Suprapubic skin (tissue), 4 donors: ENCODE measurements at places on chromosomes 7 and 10.

DNA sequence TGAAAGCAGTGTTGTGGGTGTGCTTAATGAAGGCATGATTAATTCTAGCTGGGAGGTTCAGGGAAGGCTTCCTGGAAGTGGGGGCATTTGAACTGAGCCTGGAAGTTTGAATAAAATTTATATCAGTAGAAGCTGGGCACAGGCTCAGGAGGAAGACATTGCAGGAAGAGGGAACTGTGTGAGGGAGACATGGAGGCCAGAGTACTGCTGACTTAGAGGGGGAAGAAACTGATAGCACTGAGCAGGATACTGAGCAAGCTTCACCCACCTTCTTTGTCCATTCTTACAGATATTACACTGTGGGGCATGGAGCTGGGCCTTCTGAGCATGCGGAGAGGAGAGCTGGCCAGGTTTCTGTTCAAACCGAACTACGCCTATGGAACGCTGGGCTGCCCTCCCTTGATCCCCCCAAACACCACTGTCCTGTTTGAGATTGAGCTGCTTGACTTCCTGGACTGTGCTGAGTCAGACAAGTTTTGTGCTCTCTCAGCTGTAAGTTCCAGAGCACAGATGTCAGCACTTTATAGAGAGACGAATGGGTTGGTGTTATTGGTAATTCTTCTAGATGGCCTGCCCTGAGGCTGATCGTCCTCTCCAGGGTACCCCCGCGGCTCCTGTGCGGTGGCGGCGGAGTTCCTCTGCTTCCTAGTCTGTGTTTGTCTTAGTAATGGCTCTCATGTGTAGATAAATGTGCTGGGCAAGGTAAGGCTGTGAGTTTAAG lies 2.1 kb downstream of the FKBP6 start:
- no peak for DNase-seq

DNA sequence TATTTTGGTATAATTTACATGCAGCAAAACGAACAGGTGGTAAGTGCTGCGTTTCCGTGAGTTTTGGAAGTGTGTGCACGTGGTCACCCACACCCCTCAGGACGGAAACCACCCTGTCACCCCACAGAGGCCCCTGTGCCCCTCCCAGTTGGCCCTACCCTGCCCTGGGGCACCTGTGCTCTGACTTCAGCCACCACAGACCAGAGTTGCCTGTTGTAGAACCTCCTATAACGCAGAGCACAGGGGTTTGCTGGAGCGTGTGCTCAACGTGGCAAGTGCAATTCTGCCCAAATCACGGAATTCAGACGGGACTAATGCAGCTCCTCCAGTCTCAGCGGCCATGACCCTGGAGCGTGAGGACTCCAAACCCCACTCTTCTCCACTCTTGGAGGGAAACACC lies 9.6 kb upstream of the CFAP46 start:
- DNase-seq: no peak

DNA sequence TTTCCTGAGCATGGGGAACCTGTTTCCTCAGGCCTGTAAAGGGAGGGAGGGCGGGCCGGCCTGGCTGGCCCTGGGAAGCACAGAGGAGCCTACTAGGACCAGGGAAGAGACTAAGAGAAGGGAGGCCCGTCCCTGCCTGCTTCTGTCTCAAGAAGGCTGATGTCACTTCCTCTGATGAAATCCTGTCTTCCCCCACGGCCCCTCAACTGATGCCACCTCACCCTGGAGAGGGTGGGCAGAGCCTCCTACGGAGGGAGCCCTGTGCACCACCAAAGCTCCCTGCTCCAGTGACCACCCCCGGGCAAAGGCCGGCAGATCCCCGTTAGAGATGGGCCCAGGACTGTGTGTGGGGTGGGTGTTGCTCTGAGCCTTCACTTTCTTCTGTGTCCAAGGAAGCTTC lies 1.0 kb upstream of the PILRA start:
- DNase-seq: no peak

DNA sequence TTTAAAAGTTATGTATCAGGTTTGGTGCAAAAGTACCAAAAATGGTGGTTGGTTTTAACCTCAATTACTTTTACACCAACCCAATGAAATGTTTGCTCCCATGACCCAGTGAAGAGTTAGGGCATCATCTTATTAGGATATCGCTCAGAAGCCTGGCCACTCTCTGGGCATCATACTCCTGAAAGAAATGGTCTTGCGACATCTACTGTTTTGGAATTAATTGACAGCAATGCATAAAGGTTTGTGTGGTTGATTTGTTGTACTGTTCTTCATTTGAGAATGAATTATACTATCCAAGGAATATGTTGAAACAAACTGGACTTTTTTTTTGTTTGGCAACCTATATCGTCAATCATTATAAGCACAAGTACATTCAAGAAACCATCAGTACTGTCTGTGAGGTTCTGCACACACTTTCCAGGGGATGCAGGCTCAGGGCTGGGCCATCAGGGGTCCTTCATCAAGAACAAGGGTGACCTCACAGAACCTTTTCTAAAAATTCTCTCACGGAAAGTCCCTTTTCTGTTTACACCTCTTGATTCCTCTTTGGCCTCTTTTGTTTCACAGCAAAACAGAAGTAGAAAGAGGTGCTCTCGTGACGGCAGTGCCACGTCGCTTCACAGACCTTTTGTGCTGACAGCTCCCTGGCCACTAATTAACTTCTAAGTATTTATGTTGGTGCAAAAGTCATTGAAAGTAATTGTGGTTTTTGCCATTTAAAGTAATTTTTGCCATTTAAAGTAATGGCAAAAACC lies 117.2 kb upstream of the KLF6 start:
- DNase-seq: no peak

DNA sequence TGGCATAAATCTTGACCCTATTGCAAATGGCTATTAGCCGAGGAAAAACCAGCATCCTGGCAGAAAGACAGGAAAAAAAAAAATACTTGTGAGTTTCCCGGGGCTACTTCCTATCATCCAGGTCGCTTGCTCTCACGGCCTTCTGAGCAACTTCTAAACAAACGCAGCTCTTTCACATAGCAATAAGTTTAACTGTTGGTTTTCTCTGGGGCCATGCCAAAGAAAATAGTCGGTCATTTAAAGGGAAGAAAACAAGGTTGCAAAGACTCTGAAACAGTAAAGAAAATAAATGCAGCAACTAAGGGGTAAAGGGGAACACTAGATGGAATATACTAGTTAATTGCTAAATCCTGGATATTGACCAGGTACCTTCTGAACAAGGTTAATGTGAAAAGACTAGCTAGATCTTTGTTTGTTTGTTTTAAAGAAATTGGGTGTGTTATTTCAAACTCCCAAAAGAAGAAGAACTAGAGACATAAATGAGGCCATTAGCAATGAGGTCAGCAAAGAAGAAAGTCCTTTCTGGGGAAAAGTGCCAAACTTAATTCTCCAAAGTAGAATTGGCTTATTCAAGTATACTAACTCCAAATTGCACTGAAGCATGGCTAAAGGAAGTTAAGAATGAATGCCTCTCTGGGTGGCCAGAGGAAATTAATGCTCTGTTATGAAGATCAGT lies 54.2 kb downstream of the SLC39A12 start:
- DNase-seq: no peak

- no peak for DNase-seq
These were observed 740.5 kb downstream of the SORCS1 start for GRCh38 chr10:106424054-106424453.

DNA sequence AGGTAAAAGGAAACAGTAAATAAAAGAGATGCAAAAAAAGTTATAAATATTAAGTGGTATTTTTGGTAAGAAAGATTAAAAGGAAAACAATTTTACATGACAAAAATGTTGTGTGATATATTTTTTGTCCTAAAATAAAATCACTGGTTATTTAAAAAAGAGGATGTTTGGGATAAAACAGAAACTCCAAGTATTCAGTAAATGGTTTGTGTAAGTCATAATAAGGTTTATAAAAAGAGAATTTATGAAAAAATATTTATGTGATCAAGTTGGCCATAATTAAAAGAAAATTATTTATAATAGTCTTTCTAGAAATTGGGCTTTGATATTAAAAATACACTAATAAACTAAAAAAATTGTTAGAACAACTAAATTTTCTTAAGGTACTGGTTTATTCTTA lies 38.2 kb upstream of the FIGNL1 start:
- DNase-seq: no peak

DNA sequence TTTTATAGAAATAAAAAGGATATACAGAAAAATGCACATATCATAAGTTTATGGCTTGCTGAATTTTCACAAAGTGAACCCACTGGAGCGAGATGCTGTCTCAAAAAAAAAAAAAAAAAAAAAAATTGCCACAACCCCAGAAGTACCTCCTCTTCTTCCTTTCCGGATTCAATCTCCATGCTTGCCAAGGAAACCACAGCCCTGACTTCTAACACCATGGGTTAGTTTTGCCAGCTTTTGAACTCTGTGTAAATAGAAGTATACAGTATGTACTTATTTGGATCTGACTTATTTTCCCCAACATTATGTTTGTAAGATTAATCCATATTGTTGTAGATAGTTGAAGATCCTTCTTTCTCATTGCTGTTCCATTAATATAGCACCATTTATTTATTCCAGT lies 40.0 kb downstream of the FANK1 start:
- DNase-seq: no peak

GRCh38 chr7:1505731-1506550 lies 1.8 kb upstream of the INTS1 start:
- DNase-seq: no peak

DNA sequence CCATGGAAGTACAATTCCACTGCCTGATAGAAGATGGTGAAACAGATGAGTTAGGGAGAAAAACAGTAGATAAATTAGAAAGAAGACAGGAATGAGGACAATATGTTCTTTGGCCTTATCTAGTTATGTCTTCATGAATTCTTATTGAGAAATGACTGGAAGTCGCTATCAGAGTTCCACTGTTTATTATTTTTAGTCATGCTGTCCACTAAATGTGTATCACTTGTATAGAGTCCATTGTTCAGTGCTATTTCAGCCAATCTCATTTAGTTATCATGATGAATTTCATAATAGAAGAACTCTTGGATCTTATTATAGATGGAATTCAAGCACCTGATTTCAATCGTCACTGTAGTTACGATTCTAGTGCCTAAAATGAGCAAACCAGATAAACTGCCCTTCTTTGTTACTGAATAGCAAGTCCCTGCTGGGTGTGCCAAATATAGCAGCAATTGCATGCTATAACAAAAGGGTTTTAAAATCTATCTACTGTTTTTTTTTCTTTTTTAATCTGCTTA lies 177.7 kb upstream of the COL1A2 start:
- DNase-seq: no peak

DNA sequence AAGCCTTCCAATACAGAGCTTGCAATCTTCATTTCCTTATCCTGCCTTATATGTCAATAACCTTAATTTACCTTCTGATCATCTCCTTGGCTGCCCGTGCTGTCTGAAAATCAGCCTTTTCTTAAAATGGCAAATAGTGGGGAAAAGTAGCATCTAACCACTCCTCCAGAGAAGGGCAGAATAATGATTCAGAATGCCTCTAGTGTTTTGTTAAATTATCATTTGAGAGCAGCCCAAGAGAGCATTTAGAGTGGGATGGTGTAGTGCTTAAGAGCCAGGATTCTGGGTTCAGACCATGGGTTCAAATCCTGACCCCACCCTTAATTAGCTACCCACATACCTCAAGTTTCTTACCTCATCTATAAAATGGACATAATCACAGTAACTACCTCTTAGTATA lies 4.6 kb upstream of the TMEM139 start:
- DNase-seq: no peak

- DNase-seq: no peak
These were observed 252.9 kb downstream of the DNAJB6 start for GRCh38 chr7:157589680-157590079.

GRCh38 chr7:113071465-113071864 lies 15.2 kb downstream of the GPR85 start:
- no peak for DNase-seq

GRCh38 chr10:3542185-3542611 lies 242.8 kb downstream of the KLF6 start:
- no peak for DNase-seq

- no peak for DNase-seq
These were observed 87.4 kb downstream of the BUB3 start for GRCh38 chr10:123241391-123242141.

DNA sequence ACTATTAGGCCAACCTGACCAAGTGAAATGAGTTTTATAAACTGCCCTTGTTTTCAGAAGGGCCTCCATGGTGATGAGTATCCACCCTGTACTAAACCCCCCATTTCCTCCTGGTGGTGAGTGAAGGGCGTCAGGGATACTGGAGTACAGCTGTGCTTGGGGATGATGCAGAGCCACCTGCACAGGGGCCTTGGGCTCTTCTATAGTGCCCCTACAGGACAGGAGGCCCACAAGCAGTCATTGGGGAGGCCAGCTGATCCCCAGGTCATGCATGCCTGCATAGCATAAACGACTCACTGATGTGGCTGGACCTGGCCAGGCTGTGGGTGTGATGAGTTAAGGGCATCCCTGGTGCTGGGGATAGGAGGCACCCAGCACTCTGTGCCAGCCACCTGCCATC lies 114.1 kb upstream of the CELF2 start:
- no peak for DNase-seq

DNA sequence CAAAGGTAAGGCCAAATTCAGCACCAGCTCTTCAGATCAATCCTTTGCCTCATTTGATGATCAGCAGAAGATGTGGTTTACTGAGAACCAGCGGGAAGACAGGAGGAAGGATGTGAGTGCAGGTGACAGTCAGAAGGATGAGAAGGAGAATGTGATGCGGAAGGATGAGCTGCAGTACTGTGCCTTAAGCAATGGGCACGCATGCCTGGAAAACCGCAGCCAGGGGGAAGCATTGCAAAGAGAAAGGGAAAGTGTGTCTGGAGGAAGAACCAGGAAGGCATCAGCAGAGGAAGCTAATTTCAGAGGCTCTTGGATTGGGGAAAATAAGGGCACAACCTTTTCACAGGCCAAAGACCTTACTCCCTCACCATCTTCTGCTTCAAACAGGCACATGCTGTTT lies 25.7 kb downstream of the C10orf71 start:
- DNase-seq: no peak

GRCh38 chr7:121623130-121623872 lies 227.2 kb upstream of the FAM3C start:
- no peak for DNase-seq

- no peak for DNase-seq
These were observed 117.1 kb upstream of the DIP2C start for GRCh38 chr10:806451-807162.

DNA sequence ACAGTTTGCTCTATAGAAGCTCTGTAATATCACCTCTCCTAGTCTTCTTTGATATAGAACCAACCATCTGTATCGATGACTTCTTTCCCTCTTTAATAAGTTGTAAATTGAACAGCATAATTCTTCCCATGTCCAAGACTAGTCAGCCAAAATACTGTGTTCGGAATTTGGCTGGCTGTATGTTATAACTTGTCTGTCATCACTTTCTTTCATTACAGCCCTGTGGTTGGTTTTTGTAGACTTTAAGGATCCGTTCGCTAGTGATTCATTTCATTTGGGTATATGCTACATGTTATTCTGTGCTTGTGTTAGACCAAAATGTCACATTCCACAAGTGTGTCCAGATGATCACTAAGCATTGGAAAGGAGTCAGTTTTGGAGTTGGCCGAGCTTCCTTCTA lies 155.4 kb upstream of the ITGB1 start:
- no peak for DNase-seq

GRCh38 chr7:50358041-50358705 lies 53.7 kb downstream of the IKZF1 start:
- no peak for DNase-seq
